ENCODE measurements at places on chromosomes 13 and 19. TPM values are rescaled to one million over a fixed set of nuclear protein-coding genes. Genes with fewer than 3 reads are reported as not detected.

NKPD1 gene
- total RNA-seq, result 0.05 TPM

C13orf42 gene
- not detected for total RNA-seq

AXL gene
- 183 TPM for total RNA-seq

LRP3 gene
- total RNA-seq, result 16.4 TPM

NCR1 gene
- total RNA-seq, result not detected

C1QTNF9 gene
- not detected for total RNA-seq

ARRDC5 gene
- not detected for total RNA-seq

MYH14 gene
- total RNA-seq, result 0.27 TPM

DOCK6 gene
- total RNA-seq, result 124 TPM

KRTDAP gene
- total RNA-seq, result not detected

CLASRP gene
- 50.6 TPM for total RNA-seq

CRX gene
- not detected for total RNA-seq

C19orf85 gene
- total RNA-seq, result not detected

PINLYP gene
- total RNA-seq, result 0.44 TPM

ARMC6 gene
- 69.2 TPM for total RNA-seq

ZNF578 gene
- total RNA-seq, result 2.0 TPM

KL gene
- 0.89 TPM for total RNA-seq

NOVA2 gene
- total RNA-seq, result 9.7 TPM
